ENCODE measurements at places on chromosomes 1 and 21.

GRCh38 chr1:35122311-35122710, 43.1 kb downstream of the ZMYM1 start:
- no peak for DNase-seq
- peaks cover 19% of the 10 kb centered on the region for H3K27me3 ChIP-seq
- no peak overlapping the region for H3K27ac ChIP-seq
- H3K4me3 ChIP-seq, result no peak overlapping the region

DNA sequence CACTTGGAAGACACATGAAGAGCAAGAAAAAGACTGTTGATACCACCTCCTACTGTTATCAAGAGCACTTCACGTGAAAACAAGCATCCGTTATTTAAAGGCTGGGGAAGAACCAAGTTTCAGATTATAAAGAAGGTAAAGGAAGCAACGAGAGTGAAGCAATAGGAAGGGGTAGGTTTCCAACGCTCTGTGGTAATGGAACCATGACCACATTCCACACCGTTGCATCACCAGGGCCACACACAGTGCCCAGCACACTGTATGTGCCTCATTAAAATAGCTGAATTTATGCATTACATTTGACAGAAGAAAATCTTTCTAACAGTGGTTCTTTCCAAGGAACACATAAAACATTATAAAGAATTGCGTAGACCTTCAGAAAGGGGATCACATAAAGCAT, 435.8 kb downstream of the MRPL39 start:
- no peaks in the 10 kb centered on the region for H3K27me3 ChIP-seq
- H3K4me3 ChIP-seq, result no peak overlapping the region
- H3K36me3 ChIP-seq, result peaks cover 43% of the 10 kb centered on the region
- no peak for DNase-seq
- peaks cover 14% of the 10 kb centered on the region for H3K4me1 ChIP-seq

DNA sequence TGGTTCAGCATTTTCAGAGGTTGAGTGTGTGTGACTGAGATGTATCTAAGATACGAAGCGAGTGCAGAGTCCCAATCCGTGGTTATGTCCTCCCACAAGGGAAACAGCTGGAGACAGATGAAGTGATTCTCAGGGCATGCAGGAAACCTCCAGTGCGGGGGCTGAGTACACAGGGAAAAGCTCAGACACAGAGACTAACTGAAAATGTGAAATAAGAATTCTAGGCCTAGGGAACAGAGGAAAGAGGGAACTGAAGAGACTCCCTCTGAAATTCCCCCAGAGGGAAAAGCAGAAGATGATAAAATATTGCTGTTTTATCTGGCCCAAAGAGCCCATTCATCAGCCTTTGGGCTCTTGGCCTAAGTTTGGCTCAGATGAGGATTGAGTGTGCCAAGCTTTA, 116.8 kb downstream of the LRRC53 start:
- H3K36me3 ChIP-seq, result no peaks in the 10 kb centered on the region
- H3K4me1 ChIP-seq, result no peaks in the 10 kb centered on the region
- DNase-seq, result no peak
- H3K4me3 ChIP-seq, result no peak overlapping the region
- no peaks in the 10 kb centered on the region for H3K27me3 ChIP-seq

DNA sequence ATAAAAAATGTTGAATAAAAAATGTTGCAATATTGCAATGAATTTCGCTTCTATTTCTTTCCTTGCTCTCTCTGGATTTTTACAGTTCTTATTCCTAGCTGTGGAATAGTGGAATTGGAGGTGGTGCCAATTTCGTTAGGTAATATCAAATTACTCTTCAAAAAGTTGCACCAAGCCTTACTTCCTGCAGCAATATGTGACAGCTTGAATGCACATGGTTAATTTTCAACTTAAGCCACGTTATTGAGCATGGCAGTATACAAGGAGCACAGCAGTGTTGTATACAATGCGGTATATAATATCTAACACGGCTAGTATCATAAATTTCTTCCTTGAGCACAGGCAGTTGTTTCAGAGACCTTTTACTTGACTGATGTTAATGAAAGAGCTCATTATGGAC, 152.5 kb downstream of the NOS1AP start:
- no peak overlapping the region for H3K4me3 ChIP-seq
- DNase-seq, result no peak
- H3K36me3 ChIP-seq, result no peaks in the 10 kb centered on the region
- no peaks in the 10 kb centered on the region for H3K4me1 ChIP-seq

- peaks cover 4% of the 10 kb centered on the region for H3K36me3 ChIP-seq
- no peak overlapping the region for H3K27ac ChIP-seq
- H3K4me3 ChIP-seq, result no peak overlapping the region
- H3K4me1 ChIP-seq, result peaks cover 11% of the 10 kb centered on the region
- no peaks in the 10 kb centered on the region for H3K27me3 ChIP-seq
Observed at GRCh38 chr1:243756529-243756928, 93.5 kb downstream of the AKT3 start.

DNA sequence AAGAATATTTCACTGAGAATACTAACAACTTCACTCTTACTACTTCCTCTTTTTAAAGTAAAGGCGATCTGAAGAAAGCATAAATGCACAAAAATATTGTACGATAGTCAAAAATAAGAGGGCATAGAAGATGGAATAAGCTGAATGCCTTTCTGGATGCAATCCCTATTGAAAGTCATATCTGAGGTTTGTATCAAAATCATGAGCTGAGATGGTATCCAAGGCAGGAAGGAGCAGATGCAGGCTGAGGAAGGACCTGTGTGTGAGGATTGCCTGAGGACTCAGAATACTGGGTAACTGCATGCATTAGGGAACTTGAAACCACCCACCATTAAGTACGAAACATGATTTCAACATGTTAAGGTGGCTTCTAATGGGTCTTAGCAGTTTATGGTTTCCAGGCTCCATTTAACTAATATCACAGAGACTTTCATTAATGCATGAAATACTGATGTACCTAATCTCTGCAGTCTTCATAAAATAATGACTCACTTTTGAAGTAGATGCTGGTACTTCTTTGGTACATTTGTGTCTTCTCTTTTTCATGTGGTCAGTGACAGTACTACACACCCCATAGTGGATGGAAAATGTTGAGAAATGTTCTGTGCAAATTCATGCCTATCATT, 29.6 kb upstream of the RGS1 start:
- DNase-seq, result no peak
- H3K4me3 ChIP-seq, result peak overlapping the region; percentile 69
- H3K4me1 ChIP-seq, result peaks cover 37% of the 10 kb centered on the region
- H3K36me3 ChIP-seq, result no peaks in the 10 kb centered on the region
- H3K27me3 ChIP-seq, result peaks cover 6% of the 10 kb centered on the region

GRCh38 chr21:46131838-46132651, 23.3 kb downstream of the FTCD start:
- peaks cover 11% of the 10 kb centered on the region for H3K27me3 ChIP-seq
- H3K4me1 ChIP-seq, result no peaks in the 10 kb centered on the region
- no peaks in the 10 kb centered on the region for H3K36me3 ChIP-seq
- no peak for DNase-seq
- H3K27ac ChIP-seq, result no peak overlapping the region

GRCh38 chr1:55320891-55321290, 105.7 kb upstream of the USP24 start:
- peaks cover 29% of the 10 kb centered on the region for H3K4me1 ChIP-seq
- H3K4me3 ChIP-seq, result no peak overlapping the region
- H3K27ac ChIP-seq, result no peak overlapping the region
- no peaks in the 10 kb centered on the region for H3K36me3 ChIP-seq
- no peaks in the 10 kb centered on the region for H3K27me3 ChIP-seq

- peaks cover 5% of the 10 kb centered on the region for H3K36me3 ChIP-seq
- H3K4me3 ChIP-seq, result peak overlapping the region; percentile 81
- DNase-seq, result no peak
- H3K27me3 ChIP-seq, result no peaks in the 10 kb centered on the region
- peaks cover 71% of the 10 kb centered on the region for H3K4me1 ChIP-seq
Observed at GRCh38 chr1:39268906-39269305, 64.4 kb downstream of the MACF1 start.

DNA sequence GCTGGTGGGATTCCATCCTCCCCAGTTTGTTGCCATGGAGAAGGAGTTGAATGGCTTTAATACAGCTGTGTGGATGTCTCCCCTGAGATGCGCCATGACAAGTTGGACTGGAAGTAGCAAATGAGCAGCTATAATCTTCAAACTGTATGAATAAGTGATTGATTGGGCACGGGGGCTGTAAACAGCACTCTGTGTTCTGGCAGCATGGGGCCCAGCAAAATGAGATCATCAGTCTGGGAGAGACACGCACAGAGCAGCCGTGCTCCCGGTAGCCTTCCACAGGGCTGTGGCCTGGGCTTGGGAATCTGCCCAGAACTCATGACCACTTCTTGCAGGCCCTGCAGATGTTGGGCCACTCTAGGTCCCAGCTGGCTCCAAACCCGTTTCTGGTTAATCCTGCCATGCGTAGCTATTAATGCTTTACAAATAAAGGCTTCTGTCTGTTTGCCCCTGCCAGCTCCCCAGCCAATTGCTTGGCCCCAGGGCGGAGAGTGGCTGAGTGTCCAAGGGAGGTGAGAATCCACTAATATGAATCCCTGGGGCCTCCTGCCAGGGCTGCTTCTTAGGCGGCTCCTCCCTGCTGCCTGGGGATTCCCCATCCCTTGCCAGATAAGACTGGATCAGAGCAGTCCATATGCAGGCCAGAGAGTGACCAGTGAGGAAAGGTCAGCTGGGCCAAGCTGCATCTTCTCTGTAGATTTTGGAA, 642.9 kb downstream of the AJAP1 start:
- no peak overlapping the region for H3K4me3 ChIP-seq
- H3K27me3 ChIP-seq, result no peaks in the 10 kb centered on the region
- no peak overlapping the region for H3K27ac ChIP-seq
- DNase-seq, result no peak
- no peaks in the 10 kb centered on the region for H3K36me3 ChIP-seq

GRCh38 chr1:26470878-26471497, 1.3 kb upstream of the HMGN2 start:
- H3K4me1 ChIP-seq, result peaks cover 30% of the 10 kb centered on the region
- no peak for DNase-seq
- H3K36me3 ChIP-seq, result peaks cover 51% of the 10 kb centered on the region

GRCh38 chr21:45640888-45641479, 2.5 kb upstream of the PCBP3 start:
- peaks cover 17% of the 10 kb centered on the region for H3K27me3 ChIP-seq
- DNase-seq, result no peak
- H3K36me3 ChIP-seq, result no peaks in the 10 kb centered on the region
- peaks cover 20% of the 10 kb centered on the region for H3K4me1 ChIP-seq
- H3K4me3 ChIP-seq, result peak overlapping the region; percentile 25

GRCh38 chr1:176754676-176755075, 291.7 kb downstream of the PAPPA2 start:
- H3K4me1 ChIP-seq, result no peaks in the 10 kb centered on the region
- DNase-seq, result no peak
- no peaks in the 10 kb centered on the region for H3K27me3 ChIP-seq
- H3K36me3 ChIP-seq, result no peaks in the 10 kb centered on the region

- peaks cover 4% of the 10 kb centered on the region for H3K27me3 ChIP-seq
- H3K4me1 ChIP-seq, result peaks cover 8% of the 10 kb centered on the region
- no peak for DNase-seq
- no peak overlapping the region for H3K27ac ChIP-seq
- H3K4me3 ChIP-seq, result no peak overlapping the region
- no peaks in the 10 kb centered on the region for H3K36me3 ChIP-seq
Observed at GRCh38 chr1:96519851-96520578, 201.6 kb upstream of the PTBP2 start.

DNA sequence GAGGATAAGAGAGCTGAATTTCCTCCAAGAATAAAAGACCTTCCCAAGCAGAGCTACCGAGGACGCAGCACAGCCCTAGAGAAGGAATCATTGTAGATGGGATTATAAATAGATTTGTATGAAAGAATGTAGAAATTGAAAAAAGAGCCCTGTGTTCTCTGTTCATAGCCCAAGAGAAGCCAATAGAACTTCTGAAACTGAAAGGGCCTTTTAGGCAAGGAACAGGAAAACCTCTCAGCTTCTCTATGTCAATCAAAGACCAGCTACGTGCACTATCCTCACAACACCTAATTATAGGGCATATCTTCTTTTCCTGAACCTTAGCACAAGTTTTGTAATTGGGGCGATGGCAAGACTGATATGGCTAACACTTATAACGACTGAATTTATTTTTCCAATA, 192.4 kb upstream of the RNPC3 start:
- no peaks in the 10 kb centered on the region for H3K4me1 ChIP-seq
- H3K4me3 ChIP-seq, result no peak overlapping the region
- H3K27me3 ChIP-seq, result no peaks in the 10 kb centered on the region
- no peak for DNase-seq

- H3K27ac ChIP-seq, result no peak overlapping the region
- H3K27me3 ChIP-seq, result peaks cover 17% of the 10 kb centered on the region
- no peak overlapping the region for H3K4me3 ChIP-seq
- H3K36me3 ChIP-seq, result no peaks in the 10 kb centered on the region
- H3K4me1 ChIP-seq, result no peaks in the 10 kb centered on the region
- no peak for DNase-seq
Observed at GRCh38 chr1:78227705-78228635, 182.2 kb downstream of the GIPC2 start.
